CD4-positive, alpha-beta memory T cell (primary cell): ENCODE measurements at places on chromosomes 11 and 22. TPM values are rescaled to one million over a fixed set of nuclear protein-coding genes. Genes with fewer than 3 reads are reported as not detected.
A peak's percentile ranks its signal among the peaks of the same experiment; 100 is the strongest.

HTR3B gene
- not detected for total RNA-seq

TRIM6 gene
- total RNA-seq: not detected

DNA sequence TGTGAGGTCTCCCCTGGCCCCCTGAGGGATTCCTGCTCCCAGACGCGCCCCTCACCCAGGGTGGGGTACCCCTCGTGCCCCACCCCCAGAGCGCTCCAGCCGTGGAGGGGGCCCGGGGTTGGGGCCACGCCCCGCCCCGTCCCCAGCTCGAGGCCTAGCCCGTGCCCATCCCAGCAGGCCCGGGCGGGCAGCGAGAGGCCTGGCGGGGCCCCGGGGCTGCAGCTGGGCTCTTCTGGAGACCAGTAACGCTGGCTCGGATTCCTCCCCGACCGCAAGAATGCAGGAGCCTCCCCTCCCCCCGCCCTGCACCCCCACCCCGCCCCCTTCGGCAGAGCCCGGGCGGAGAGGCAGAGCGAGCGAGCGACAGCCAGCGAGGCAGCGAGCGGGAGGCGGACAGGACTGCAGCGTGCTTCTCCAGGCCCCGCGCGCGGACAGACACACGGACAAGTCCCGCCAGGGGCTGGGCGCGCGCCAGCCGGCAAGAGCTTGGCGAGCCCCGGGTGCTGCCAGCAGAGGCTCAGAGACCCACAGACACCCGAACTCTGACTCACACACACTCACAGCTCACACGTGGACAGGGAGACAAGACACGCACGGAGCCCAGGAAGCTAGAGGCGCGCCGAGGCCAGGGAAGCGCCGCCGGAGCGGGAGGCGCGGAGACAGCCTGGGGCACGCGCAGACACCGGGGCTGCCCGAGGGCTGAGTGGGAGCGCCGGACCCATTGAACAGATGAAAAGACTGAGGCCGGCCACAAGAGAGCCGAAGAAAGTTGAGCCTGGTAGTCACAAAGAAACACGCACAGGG lies 15.2 kb downstream of the BCL9L start:
- DNase-seq: peak; percentile 63

DNA sequence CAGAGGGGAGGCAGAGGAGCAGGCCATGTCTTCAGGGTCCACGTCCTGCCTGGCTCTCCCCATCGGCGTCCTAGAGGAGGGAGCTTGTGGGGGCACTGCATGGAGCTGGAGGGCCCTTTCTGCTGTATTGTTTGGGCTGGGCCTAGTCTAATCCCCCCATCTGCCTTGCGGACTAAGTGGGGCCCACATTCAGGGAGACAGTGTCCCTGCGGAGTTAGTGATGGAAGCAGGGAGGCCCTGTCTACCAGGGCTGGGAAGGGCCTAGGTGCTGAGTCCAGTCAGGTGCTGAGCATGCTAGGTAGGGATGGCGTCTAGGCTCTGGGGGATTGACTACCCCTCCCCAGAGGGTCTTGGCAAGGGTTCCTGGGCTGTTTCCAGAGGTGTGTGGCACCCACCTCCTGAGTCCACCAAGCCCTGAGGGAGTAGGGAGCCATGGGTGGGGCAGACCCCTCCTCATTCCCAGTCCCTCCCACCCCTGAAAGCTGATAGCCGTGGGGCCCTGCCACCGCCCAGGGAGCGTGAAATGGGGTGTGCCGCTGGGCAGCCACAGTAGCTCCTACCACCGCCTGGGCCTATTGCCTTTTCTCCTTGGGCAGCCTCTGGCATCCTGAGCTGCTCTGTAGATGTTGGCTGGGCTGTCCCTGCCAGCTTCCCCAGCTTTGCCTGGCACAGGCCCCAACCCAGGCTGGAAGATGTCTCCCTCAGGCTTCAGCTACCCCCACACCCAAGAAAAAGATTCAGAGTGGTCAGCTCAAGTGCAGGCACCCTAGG lies 1.9 kb upstream of the POLD4 start:
- no peak for DNase-seq
